Stimulated activated CD4-positive, alpha-beta T cell treated with anti-CD3 and anti-CD28 coated beads, Interleukin-1b, Interleukin-23, amount 100 ng/mL, for 4 hours (primary cell): ENCODE measurements at places on chromosomes 13 and 19.

GRCh38 chr13:99991013-99991827 lies 9.6 kb downstream of the ZIC2 start:
- no peak for DNase-seq

DNA sequence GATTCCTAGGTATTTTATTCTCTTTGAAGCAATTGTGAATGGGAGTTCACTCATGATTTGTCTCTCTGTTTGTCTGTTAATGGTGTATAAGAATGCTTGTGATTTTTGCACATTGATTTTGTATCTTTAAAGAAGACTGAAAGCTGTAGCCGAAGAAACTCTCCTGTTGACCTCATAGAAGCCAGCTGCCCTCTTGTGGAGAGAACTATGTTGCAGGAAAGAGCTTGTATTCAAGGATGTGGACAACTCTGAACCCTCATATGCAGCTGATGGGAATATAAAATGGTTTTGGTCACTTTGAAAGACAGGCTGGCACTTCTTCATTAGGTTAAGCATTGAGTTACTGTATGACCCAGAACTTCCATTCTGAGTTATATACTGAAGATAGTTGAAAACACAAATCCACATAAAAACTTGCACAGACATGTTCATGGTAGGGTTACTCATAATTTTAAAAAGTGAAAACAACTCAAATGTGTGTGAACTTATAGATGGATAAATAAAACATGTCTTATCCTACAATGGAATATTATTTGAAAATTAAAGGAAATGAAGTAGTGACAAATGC lies 65.8 kb upstream of the SLITRK6 start:
- DNase-seq = no peak

GRCh38 chr13:98839856-98840769 lies 87.6 kb upstream of the SLC15A1 start:
- peak; percentile 21 for DNase-seq

DNA sequence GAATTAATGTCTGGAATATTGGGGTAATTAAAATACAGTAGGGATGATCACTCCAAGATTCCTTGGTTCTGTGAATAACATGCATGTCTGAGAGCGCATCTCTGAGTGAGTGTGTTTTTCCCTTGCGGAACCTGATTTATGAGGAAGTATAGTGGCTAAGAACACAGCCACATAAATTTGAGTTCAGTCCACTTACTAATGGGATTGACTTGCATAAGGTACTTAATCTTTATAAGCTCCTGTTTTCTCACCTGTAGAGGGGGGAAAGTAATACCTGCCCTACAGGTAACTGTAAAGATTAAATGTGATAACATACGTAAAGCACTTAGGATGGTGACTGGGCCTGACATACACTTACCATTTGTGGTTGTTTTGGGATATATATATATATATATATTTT lies 60.8 kb downstream of the KLF5 start:
- no peak for DNase-seq

DNA sequence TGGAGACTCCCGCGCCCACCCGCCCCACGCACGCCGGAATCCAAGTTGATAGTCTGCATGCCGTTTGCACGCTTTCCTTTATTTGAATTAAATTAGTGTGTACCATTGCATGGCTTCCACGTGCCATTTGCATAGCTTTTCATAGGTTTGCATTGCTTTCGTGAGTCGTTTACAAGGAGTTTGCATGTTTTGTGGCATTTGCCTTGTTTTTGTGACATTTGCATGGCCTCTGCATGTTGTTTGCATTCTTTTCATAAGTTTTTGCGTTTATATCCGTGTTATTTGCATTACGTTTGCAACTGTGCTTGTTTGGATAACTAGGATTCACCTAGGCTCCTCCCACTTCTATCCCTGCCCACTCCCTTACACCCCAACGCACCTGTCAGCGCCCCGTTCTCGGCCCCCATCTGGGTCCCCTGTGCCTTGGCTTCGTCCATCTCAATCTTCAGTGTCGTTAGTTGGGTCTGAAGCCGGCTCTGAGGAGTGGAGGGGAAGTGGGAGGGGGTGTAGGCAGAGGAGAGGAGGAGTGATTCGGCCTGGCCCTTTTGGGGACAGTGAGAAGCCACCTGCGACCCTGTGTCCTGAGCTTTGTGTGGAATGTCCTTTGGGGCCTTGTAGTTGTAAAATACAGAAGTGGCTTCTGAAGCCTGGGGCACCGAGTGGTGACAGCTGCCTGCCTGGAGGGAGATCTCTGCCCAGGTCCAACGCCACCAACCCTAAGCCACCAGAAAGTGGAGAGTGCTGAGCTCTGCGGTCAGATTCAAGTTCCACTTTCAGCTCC lies 2.4 kb downstream of the CCDC194 start:
- no peak for DNase-seq

- no peak for DNase-seq
Measured at GRCh38 chr13:77430377-77430951, 103.6 kb upstream of the MYCBP2 start.

DNA sequence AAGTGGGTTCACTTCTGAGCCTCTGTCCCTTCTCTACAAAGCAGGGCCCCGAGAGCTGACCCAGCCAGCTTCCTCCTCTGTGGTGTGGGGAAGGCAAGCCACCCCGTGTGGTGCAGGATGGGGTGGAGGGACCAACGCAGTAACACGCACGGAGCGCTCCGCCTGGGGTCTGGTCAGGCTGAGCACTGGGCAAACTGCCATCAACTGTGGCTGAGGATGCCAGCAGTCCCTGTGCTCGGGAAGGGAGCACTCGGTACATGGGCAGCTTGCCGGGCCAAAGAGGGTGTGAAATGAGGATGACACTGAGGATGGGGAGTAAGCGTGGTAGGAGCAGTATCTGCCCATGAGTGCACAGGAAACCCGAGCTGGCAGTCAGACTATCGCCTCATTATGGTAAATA lies 7.6 kb upstream of the GMIP start:
- DNase-seq = no peak

DNA sequence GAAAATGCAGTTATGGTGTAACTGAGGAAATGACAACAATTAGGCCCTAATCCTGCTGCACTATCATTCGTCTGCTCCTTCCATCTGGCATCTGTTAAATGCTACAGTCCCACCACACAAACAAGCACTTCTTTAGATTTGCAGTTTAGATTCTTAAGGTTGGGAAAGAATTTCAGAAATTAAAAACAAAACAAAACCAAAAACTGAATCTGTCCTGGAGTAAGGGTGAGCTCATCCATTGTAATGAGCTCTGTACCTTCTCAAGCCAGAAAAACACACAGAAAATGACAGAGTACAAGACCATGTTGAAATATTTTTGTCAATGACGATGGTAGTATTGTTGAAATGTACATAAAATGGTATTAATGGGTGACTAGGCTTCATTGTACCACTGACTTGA lies 28.3 kb downstream of the SMAD9 start:
- no peak for DNase-seq

DNA sequence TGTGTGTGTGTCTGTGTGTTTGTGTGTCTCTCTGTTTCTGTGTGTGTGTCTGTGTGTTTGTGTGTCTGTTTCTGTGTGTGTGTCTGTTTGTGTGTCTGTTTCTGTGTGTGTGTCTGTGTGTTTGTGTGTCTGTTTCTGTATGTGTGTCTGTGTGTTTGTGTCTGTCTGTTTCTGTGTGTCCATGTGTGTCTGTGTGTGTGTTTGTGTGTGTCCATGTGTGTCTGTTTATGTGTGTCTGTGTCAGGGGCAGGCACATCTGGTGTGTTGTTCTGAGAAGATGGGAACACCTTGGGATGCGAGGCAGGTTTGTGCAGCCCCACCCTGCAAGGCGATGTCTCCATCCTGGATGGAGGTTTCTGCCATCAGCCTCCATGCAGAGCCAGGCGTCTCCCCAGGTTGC lies 275.8 kb upstream of the SOX1 start:
- no peak for DNase-seq

GRCh38 chr13:79530270-79530669 lies 49.3 kb downstream of the NDFIP2 start:
- DNase-seq = no peak
